ENCODE measurements at places on chromosomes 7 and 10. TPM values are rescaled to one million over a fixed set of nuclear protein-coding genes. Genes with fewer than 3 reads are reported as not detected.

Gene AOAH
- not detected for total RNA-seq

Gene LHPP
- 14.8 TPM for total RNA-seq

Gene UPK3B
- 18.7 TPM for total RNA-seq

Gene PDK4
- total RNA-seq, result 9.4 TPM

Gene HTR5A
- total RNA-seq, result not detected

Gene CYCS
- 233 TPM for total RNA-seq

Gene PMS2
- 14.3 TPM for total RNA-seq

Data from A549 treated with ZK216348 at 1 μM for 4 hours (cell line).